ENCODE measurements at places on chromosomes 13 and 19.

- DNase-seq = no peak
Observed at GRCh38 chr13:100124265-100124664, 35.4 kb downstream of the PCCA start.

- DNase-seq = no peak
Observed at GRCh38 chr13:32007494-32007893, 24.1 kb upstream of the FRY start.

DNA sequence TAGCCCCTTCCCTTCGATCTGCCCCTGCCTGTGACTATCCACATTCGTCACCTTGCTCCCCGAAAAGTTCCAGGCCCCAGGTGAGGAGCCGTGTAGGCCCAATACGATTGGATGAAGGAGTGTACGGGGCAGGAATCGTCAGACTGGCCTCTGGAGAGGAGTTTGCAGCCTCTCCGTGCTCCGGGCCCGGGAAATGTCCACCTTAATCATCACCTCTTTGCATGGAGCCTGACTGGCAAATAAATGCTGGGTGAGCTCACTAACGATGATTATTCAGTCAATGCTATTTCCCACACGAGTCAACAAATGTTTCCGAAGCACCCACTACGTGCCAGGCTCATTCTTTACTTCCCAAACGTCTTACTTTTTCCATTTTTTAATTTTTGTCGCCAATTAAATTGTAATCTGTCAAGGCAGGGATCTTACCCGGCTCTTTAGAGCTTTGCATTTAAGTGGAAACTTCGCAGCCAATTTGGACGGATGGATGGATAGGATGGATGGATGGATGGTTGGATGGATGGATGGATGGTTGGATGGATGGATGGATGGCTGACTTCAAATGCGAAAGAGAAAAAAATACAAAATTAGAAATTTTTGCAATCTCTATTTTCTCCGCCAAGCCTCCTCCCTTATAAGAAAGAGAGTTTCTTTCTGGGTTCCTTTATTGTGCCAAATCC, 45.8 kb downstream of the TGDS start:
- peak; percentile 59 for DNase-seq

GRCh38 chr19:11987405-11988281, 22.8 kb downstream of the ZNF763 start:
- peak; percentile 96 for DNase-seq

DNA sequence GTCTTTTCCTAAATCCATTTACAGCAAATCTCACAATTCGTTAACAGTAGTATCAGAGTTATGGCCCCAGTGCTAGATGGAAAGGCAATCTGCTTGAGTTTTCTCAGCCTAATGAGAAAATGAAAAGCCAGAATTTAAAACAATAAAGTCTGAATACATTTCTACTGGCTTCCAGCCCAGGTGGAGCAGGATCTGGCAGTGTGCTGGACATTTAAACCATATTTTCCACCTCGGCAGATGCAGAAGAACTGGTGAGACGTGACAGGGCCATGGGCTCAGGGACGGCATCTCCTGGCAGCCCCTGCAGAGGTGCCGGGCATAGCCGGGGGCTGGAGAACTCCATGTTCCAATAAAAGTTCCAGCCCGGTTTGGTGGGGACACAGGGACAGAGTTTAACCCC, 7.1 kb downstream of the SMIM7 start:
- no peak for DNase-seq

- no peak for DNase-seq
Observed at GRCh38 chr13:41966671-41967070, 5.8 kb upstream of the VWA8 start.

DNA sequence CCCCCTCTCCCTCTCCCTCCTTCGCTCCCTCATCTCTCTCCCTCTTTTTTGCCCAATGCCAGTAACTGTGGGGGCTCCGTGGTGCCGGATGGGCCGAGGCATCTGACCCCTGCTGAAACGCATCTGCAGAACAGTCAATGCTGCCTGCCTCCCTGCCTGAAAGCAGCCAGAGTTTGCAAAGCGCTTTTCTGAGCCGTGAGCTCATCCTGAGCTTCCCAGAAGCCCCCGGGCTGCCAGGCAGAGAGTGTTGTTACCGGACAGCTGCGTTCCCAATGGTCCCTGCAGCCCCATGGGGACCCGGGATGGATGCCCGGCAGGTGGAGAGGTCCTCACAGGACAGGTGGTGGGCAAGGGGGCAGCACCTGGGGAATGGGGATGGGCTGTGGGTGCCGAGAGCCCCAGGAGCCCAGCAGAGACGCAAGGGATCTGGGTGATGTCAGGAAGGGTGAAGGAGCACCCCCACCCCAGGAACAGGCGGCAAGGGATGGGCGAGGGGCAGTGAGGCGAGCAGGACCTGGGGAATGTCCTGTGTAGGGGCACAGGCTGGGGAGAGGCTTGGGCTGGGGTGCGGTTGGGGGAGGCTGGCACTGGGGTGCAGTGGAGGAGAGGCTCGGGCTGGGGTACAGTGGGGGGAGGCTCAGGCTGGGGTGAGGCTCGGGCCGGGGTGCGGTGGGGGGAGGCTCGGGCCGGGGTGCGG, 33.0 kb downstream of the GPX4 start:
- DNase-seq = no peak

- no peak for DNase-seq
Observed at GRCh38 chr13:42667638-42668037, 93.7 kb downstream of the TNFSF11 start.

- DNase-seq = peak; percentile 32
Observed at GRCh38 chr13:21557995-21558394, 46.0 kb downstream of the MICU2 start.

DNA sequence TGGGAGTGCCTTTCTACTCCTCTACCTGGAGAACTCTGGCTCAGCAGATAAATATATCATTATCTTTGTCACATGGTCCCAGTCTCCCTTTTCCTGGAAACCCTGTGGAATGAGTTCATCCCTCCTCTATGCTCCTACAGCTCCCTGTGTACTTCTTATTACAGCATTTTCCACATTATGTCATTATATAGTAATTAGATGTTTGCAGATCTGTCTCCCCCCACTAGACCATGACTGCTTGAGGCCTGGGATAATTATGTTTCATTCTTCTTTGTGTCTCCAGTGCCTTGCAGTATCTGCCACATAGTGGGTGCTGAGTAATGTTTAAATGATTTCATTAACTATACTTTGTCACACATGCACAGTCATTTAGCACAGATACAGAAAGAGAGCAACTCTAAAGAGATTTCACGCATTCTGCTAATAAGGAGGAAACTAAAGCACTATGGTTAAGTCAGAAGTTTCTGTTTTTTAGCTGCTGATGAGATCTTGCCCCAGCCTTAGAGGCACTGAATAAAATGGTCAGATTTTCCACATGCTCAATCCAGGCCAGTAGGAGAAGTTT, 66.1 kb upstream of the DIAPH3 start:
- DNase-seq = peak; percentile 6

DNA sequence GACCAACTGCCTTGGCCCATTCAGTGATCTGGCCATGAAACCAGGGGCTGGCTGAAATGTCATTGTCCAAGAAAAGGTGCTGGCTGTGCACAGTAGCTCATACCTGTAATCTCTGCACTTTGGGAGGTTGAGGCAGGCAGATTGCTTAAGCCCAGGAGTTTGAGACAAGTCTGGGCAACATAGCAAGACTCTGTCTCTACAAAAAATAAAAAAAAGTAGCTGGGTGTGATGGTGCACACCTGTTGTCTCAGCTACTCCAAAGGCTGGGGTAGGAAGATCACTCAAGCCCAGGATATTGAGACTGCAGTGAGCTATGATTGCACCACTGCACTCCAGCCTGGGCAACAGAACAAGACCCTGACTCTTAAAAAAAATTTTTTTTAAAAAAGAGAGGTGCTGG, 28.6 kb upstream of the C19orf12 start:
- DNase-seq = no peak

DNA sequence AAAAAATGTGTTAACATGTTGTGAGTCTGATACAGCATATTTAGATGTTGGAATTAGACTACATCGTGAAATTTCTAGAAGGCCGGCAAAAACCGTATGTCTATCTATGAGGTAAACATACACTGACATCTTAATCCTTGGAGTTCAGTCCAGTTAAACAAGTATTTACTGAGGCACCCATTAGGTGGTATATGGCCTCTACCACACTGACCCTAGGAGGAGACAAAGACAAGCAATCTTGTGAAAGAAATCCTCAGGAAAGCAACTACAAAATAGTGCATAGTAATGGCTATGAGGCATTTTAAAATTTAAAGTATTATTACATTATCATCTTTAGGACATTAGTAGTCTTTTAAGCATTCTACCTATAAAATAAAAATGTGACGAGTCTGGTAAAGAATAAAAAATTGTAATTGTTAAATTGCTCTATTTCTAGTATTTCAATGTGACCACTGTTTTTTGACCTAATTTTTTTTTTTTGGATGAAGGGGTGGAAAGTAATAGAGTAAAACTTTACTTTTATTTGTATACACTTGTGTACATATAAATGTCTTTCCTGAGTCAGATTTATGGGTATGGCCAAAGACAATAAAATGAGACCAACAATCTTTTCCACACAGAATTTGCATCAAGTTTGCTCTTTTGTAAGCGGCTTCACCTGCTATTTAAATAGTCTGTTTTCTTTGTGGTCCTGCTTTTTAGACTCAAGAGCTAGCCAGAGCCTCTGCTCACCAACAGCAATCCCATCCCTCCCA, 50.5 kb downstream of the KATNAL1 start:
- peak; percentile 18 for DNase-seq

- peak; percentile 99 for DNase-seq
Observed at GRCh38 chr19:56367829-56368711, 25.3 kb downstream of the ZNF582 start.

DNA sequence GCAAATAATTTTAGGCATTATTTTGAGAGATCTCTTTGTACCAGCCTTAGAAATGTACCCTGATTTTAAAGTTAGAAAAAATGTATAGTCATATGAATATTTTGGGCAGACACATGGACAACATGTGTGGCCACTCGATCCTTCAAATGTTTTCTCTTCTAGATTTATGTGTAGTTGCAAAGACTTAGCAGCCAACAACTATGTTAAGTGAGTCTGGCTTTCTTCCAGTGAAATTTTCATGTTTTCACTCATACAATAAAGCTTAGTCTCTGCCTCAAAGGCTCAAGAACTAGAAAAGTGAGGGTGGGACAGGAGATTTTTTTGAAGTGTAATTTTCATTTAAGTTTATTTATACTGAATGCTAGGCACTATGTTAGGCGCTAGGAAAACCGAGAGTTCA, 207.7 kb upstream of the DACH1 start:
- DNase-seq = no peak

- no peak for DNase-seq
Observed at GRCh38 chr13:21147827-21148226, 28.5 kb downstream of the SKA3 start.
